Activated T-cell treated with anti-CD3 and anti-CD28 coated beads for 1 hour (primary cell): ENCODE measurements at places on chromosomes 12 and 14.

DNA sequence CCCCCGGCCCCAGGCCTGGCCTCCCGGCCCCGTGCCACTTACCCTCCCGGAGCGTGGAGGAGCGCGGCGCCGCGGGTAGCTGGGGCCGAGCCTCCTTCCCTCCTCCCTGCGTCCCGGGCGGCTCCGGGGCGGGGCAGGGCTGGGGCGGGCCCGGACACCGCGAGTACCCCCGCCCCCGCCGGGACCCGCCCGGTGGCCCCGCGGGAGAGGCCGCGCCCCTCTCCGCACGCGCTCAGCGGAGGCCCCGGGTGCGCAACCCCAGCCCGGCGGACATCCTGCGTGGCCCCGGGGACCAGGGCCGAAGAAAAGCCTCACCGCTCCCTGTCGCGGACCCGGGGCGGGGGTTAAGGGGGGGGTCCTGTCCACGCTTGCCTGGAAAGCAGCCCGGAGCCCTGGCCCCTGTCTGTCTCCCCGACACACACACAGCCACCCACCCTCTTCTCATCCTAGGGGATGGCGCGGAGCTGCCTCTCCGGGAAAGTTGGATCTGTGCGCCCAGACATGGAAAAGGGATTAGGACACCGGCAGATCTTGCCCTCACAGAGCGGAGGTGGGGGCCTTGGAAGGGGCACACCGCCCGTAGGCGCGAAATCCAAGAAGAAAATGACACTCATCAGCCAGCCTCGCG lies at the start of gene SYNE3:
Gene SYNE3 (minus strand): TSS at position 97 of the 628 bp plus-strand sequence. CDS start 40,829 bp downstream, outside the sequence.
- peak; percentile 42 for DNase-seq

GRCh38 chr14:96297000-96297399 lies 41.0 kb downstream of the BDKRB1 start:
- DNase-seq: no peak

GRCh38 chr12:66589095-66589494 lies 89.8 kb downstream of the GRIP1 start:
- no peak for DNase-seq

GRCh38 chr12:49342914-49343731 lies 3.6 kb upstream of the DNAJC22 start:
- no peak for DNase-seq

GRCh38 chr14:103398427-103399195 lies 13.4 kb downstream of the MARK3 start:
- no peak for DNase-seq

DNA sequence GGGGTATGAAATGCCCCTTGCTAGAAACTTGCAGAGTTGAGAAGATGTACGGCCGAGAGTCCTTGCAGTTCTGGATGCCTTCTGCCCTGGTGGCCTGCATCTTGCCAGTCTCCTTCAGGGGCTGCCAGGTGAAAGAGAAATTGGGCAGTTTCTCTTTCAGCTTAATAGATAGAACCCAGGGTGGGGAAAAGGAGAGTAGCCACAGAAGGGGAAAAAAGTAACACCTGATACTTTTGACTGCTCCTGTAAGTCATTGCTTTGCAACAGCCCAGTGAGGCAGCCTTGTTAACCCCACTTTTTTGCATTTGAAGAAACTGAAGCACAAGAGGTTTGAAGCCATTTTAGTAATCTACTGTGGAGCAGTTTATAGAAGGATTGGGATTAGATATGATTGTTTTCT lies 27.6 kb downstream of the TDP1 start:
- no peak for DNase-seq

DNA sequence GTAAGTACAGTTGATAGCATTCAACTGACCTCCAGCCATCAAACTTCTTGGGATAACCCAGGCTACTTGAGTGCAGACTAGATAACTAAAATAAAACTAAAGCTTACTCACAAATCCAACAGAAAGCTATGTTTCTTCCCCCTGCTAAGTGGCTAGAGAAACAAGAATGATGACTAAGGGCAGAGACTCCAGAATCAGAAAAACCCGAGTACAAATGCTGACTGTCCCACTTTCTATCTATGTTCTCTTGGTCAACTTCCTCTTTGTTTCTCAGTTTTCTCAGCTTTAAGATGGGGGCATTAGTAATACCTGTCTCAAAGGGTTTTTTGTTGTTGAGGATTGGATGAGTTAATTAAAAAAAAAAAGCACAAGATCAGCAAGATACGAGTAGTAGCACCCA lies 6.1 kb upstream of the NUAK1 start:
- DNase-seq: no peak

GRCh38 chr12:75705749-75706711 lies 194.6 kb upstream of the KRR1 start:
- no peak for DNase-seq

DNA sequence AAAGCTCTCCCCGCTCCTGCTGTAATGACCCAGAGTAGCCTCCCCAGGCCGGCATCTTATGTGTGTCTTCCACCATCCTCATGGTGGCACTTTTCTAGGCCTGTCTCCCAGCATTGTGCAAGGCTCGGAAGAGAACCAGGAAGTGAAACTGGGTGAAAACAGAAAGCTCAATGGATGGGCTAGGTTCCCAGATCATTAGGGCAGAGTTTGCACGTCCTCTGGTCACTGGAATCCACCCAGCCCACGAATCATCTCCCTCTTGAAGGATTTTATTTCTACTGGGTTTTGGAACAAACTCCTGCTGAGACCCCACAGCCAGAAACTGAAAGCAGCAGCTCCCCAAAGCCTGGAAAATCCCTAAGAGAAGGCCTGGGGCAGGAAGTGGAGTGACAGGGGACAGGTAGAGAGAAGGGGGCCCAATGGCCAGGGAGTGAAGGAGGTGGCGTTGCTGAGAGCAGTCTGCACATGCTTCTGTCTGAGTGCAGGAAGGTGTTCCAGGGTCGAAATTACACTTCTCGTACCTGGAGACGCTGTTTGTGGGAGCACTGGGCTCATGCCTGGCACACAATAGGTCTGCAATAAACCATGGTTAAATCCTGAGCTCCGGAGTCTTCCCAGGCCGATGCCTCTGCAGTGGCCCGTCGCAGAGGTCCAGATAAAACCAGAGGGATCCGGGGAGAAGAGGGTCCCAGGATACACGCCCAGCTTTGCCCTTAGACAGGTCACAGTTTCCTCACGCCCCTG lies 15.6 kb downstream of the ACVRL1 start:
- DNase-seq: no peak

GRCh38 chr12:111034083-111034885 lies 113.9 kb upstream of the MYL2 start:
- DNase-seq: no peak

DNA sequence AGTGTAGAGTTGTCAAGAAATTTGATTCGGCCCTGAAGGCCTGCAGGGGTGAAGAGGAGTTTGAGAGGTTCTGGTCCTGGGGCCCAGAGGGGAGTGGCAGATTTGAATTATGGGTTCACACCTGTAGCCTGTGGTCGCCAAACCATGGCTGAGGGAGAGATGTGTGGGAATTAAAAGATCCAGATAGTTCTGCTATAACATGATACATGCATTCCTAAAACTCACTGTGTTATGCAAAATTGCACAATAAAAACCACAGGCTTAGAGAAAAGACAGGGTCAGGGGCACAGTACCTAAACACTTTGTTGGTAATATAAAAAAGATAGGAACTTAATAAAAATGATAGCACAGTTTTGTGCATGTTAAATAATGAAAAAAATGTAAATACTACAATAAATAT lies 106.2 kb downstream of the TMEM30B start:
- DNase-seq: no peak

GRCh38 chr12:130444061-130444460 lies 106.4 kb downstream of the PIWIL1 start:
- no peak for DNase-seq

DNA sequence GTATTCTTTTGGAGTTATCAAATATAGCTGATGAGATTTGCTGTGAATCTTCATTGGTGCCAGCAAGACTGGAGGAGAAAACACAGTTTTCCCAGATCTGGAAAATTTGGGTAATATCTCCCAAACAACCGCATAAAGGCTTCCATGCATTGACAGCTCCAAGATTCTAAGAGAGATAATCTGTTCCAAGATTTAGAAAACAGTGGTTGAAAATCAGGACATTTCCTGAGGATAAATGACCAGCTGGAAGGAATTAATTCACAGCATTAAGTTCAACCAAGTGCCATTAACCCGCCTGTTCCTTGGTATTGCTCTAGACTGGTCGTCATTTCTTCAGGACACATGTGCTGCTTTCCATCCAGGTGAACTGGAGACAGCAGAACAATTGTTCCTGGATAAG lies 147.9 kb upstream of the PRICKLE1 start:
- DNase-seq: no peak

GRCh38 chr12:112937741-112938719 lies at the start of gene OAS3:
TSS of gene OAS3 (plus strand) at chr12:112938474. CDS start at chr12:112938531, 57 bp downstream.
- DNase-seq: peak; percentile 55

DNA sequence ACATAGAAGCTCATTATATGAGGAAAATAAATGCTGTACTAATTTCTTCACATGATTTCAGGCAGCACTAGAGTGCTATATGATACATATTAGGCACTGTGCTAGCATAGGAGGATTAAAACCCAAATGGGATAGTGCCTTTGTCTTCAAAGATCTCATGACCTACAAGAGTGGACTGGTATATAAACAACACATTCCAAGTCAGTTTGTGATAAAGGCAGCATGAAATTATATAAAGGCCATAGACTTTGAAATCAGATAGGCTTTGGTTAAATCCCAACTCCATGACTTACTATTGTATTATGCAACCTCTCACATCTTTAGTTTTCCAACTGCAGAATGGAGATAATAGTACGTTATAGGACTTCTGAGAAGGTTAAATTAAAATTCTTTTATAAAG lies 179.7 kb downstream of the RAD51B start:
- no peak for DNase-seq

- no peak for DNase-seq
These were observed 102.6 kb downstream of the NTN4 start for GRCh38 chr12:95687937-95688336.

DNA sequence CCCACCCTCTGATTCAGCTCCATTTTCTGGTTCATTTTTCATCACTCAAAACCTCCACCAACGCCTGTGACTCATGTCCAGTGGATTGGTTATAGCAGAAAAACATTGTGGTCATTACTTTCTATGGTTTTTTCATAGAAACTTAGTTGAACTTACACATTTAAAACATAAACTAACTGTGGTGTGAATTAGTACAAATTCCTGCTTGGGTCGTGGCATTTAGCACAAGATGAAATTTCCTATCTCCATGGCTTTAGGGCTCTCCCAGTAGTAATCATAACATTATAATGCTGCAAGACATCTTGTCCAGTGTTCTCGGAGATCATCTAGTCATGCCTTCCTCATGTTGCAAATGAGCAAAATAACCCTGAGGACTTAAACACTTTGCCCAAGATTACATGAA lies 7.1 kb downstream of the RNASE7 start:
- DNase-seq: no peak

GRCh38 chr12:71599210-71599609 lies 64.4 kb downstream of the ZFC3H1 start:
- DNase-seq: no peak
